ENCODE measurements at places on chromosomes 5 and 9.

- DNase-seq = no peak
These were observed 117.7 kb upstream of the ACTBL2 start for GRCh38 chr5:57600321-57600720.

- DNase-seq = no peak
These were observed 47.8 kb downstream of the ANXA1 start for GRCh38 chr9:73199448-73199847.

GRCh38 chr5:135375040-135375793 is 23.8 kb downstream of the MACROH2A1 start:
- no peak for DNase-seq

- DNase-seq = no peak
These were observed 28.0 kb downstream of the SLC36A1 start for GRCh38 chr5:151475388-151475787.

GRCh38 chr5:178143246-178143645 is 10.4 kb downstream of the NHP2 start:
- no peak for DNase-seq
